ENCODE measurements at places on chromosomes 1 and 21. TPM values are rescaled to one million over a fixed set of nuclear protein-coding genes. Genes with fewer than 3 reads are reported as not detected.

Gene MYBPH
- 0.26 TPM for total RNA-seq

Gene DIO1
- total RNA-seq, result not detected

Gene NLRP3
- total RNA-seq, result not detected

Gene FLG
- total RNA-seq, result not detected

Gene ST6GALNAC5
- under 0.01 TPM for total RNA-seq

Data from bronchial smooth muscle cell (primary cell).